Urinary bladder (tissue), 4 donors: ENCODE measurements at places on chromosomes 7 and 10. TPM values are rescaled to one million over a fixed set of nuclear protein-coding genes. Genes with fewer than 3 reads are reported as not detected.

DNA sequence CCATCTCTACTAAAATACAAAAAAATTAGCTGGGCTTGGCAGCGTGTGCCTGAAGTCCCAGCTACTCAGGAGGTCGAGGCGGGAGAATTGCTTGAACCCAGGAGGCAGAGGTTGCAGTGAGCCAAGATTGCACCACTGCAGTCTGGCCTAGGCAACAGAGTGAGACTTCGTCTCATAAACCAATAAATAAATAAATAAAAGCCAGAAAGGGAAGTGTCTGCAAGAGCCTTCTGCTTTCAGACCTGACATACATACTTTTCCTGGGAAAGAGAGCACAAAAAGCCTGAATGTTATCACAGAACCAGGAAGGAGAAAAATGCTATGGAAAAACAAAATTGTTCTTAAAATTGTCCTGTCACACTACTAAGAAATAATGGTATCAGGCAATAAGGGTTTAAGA lies 4.1 kb upstream of the KIF5B start:
- DNase-seq, result no peak

- DNase-seq, result no peak
Observed at GRCh38 chr10:22712211-22712955, 2.0 kb downstream of the PIP4K2A start.

GHRHR gene
- polyA plus RNA-seq, result not detected

DNA sequence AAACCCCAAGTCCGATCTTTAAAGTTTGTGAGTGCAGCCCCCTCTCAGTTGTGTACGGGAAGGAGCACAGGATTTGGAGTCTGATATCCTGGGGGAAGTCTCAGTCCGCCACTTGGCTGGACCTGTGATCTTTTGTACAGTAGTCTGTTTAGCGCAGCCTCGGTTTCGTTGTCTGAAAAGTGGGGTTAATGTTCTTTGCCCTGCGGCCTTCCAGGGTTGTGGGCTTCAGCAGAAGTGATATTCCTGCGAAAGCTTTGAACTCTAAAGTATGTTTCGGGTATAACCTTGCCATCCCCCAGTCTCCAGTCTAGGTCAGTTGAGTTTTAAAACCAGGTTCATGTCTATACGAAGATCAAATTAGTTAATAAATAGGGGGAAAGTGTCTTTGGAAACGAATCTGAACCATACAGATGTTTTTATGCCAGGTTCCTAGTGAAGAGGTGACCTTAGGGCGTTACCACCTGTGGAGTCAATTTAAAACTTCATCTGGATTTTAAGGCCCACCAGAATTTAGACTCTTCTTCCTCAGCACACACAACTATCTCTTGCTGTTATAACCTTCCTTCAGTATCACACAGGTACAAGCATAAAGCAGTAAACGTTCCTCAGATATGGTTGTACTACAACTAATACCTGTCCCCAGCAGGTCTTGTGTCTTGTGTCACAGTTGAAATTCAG lies 904 bp downstream of the R3HCC1L start:
- no peak for DNase-seq

SEMA3A gene
- polyA plus RNA-seq, result 12.9 TPM

DNA sequence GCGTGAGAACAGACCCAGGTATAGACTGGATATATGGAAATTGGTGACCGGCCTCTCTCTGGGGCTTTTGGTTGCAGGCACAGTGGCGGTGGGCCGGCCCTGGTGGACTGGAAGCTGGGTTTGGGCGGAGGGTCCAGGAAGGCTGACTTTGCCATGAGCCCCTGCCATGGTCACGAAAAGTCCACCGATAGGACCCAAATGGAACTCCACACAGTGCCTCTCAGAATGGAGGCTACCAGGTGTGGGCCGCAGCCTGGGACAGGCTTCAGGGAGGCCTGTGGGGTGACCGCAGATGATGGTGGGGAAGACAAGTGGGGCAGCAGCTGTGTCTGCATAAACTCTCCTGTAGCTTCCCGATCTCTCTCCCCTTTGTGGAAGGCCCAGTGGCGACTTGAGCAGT lies 123.2 kb downstream of the DNAJB6 start:
- DNase-seq, result no peak

GRCh38 chr7:84177758-84178412 lies 16.7 kb downstream of the SEMA3A start:
- no peak for DNase-seq

- no peak for DNase-seq
Observed at GRCh38 chr7:152403726-152404125, 32.1 kb downstream of the KMT2C start.

VWDE gene
- 0.06 TPM for polyA plus RNA-seq

DNA sequence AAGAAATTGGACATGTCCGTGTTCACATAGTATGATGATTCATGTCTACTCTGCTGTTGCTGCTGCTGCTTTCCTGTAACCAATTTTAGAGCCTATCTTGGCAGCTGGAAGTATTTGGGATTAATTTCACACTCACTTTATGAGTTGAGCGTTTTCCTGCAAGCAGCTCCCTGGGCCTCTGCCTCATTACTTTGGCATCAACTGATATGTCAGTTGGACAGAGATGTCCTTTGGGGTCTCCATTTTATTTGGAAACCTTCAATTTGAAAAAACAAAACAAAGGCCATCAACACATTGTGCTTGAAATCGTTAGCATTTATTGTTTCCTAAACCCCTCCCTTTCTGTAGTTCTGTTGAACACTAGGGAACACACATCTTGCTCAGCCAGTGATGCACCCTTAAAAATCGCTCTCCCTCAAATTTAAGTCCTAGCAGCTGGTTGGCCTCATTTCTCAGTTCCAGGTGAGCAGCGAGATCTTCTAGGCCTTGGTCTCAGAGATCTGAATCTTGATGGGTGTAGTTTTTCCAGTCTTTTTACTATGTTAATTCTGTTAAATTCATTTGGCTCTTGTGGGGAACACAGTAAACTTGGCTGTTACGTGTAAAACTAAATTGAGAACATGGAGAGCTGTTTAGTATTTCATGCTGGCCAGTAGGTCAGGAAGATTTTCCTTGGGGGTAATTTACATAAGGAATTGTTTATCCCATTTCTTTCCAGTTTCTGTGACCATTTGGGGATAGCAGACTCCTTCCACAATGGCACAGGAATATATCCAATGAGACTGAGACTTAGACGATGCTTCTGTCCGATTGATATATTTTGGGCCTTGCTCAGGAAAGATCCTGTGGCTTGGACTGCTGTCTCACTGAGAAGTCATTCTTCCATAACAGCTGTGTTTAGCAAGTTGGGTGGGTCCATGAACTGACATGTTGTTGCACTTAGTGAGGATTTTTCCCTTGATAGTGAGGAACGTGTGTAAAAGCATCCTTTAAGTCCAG lies 371.6 kb downstream of the BBS9 start:
- no peak for DNase-seq

DNA sequence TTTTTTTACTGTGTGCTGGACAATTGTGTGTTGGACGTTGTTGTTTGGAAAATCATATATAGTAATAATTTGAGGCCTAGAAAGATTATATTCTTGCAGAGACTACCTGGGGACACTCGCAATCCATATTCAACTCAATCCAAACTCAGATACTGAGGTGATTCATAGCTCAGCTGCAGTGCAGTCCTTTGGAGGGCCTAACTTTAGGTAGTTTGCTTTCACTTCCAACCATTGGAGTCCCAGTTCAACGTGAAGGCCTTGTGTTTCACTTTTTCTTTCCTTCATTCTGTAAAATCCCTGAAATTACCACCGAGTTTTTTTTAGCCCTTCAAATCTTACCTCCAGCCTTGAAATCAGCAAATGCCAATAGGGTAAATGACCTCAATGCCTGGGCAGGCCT lies 32.3 kb downstream of the ATRNL1 start:
- DNase-seq, result no peak

DNA sequence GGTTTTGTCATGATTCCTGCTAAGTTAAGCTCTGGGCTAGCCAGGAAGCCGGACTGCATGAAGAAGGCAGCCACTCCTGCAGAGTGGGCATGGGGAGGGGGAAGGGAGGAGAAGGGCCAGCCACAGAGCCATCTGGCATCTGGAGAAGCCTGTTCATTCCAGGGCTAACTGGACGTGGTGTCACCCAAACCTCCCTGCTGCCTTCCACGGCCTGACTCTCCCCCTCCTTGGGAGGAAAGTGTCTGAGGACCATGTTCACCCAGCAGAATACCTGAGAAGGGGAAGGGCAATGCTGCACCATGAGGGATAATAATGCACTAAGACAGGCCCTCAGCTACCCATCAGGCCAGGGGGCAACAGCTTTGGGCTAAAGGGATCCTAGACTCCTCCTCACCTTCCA lies 15.4 kb downstream of the AQP1 start:
- no peak for DNase-seq

- no peak for DNase-seq
Observed at GRCh38 chr10:9069136-9069535, 1014.6 kb downstream of the GATA3 start.

SLC26A5 gene
- polyA plus RNA-seq, result 0.43 TPM

GRCh38 chr10:132360766-132361447 lies 28.9 kb downstream of the LRRC27 start:
- no peak for DNase-seq

GRCh38 chr7:10418985-10419384 lies 554.7 kb upstream of the PHF14 start:
- DNase-seq, result no peak

- DNase-seq, result no peak
Observed at GRCh38 chr7:45979275-45980180, 58.5 kb upstream of the IGFBP3 start.

DNA sequence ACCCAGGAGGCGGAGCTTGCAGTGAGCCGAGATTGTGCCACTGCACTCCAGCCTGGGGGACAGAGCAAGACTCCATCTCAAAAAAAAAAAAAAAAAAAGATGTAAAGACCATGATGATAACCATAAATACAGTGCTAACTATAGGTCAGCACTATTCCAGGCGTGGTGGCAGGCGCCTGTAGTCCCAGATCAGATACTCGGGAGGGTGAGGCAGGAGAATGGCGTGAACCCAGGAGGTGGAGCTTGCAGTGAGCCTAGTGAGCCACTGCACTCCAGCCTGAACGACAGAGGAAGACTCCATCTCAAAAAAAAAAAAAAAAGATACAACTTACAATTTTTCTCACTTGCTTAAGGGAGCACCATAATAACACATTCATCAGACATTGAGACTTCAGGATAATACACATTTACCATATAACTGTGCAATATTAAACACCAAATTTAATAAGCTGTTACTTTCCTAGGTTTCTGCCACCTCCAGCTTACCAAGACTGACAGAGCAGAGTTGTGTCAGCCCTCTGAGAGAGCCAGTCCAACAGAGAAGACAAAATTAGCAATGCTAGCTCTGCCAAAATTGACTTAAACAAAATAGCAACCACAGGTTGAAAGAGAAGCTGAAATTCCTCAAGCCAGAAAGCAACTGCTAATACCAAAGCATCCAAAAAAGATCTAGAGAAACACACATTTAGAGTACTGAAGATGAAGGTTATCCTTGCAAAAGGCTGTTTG lies 8.2 kb downstream of the DNA2 start:
- DNase-seq, result no peak

GRCh38 chr7:138204285-138204981 lies 128.2 kb downstream of the AKR1D1 start:
- DNase-seq, result no peak

DNA sequence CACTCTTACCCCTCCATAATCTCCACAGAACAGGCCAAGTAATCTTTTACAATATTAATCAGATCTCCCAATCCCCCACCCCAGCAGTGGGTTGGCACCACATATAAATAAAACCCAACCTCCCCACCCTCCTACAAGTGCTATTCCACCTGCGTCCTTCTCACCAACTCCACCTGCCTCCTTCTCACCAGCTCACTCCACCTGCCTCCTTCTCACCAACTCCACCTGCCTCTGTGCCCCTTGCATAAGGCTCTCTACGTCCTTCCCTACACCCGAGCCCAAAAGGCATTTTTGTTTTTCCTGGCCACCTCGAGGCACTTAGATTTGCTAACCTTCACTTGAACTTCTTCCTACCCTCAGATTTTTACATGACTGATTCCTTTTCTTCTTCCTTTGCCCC lies 89.7 kb downstream of the ATE1 start:
- DNase-seq, result no peak

- DNase-seq, result no peak
Observed at GRCh38 chr10:94407668-94408067, 5.3 kb downstream of the TBC1D12 start.

PLXDC2 gene
- 25.9 TPM for polyA plus RNA-seq

FGFBP3 gene
- polyA plus RNA-seq, result 1.6 TPM

FXYD4 gene
- not detected for polyA plus RNA-seq

- DNase-seq, result no peak
Observed at GRCh38 chr10:63717027-63717715, 196.0 kb downstream of the REEP3 start.

DNA sequence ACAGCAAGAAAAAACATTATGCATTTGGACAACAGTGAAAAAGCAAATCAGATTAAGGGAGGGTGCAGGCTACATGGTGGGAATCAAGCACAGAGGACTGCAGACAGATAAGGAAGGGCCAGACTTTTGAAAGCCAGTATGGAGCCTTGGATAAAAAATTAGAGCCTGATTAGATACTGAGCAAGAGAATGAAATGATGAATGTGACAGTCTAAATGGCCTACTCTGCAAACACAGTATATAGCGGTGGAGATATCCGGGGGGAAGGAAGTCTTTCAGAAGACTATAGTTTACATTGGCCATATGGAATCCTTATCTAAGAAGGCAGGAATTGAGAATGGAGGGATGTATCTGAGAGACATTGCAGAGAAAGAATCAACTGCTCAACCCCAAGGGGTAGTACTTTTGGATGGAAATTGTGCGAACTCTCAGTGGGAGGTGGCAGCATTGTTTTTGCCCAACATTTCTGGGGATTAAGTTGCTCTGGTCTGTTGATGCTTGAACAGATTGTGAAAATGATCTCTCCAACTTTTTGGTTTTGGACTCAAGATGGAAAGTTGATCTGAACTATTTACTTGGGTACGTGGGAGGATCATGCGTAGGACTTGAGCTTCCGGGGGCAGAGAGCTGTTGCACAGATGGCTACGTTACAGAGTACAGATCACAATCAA lies 39.4 kb upstream of the CHCHD3 start:
- no peak for DNase-seq

ZNHIT1 gene
- polyA plus RNA-seq, result 77.5 TPM

NXPH1 gene
- polyA plus RNA-seq, result 0.14 TPM

NOLC1 gene
- polyA plus RNA-seq, result 43.1 TPM

DNA sequence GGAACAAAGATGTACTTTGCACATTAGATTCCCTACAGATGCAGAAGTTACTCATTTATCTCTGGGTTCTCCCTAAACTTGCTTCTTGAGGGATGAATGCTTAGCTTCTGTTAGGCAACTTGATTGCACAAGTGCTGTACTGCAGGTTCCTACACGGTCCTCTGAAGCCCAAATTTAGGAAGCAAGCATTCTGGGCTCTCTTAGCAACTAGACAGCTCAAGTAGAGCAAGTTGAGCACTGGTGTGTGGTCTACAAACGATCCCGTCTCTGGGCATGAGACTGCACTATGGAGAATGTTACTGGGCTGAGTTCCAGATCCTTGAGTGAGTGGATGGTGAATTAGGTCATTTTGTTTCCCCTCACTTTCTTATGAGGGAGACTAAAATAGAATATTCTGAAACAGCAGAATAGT lies 14.3 kb downstream of the SEMA3D start:
- no peak for DNase-seq

INSIG1 gene
- 38.1 TPM for polyA plus RNA-seq
